CD4-positive, alpha-beta T cell treated with Interleukin-2 at 100 ng/mL for 4 hours (primary cell): ENCODE measurements at places on chromosomes 2 and 18.
A peak's percentile ranks its signal among the peaks of the same experiment; 100 is the strongest.

- no peak for DNase-seq
These were observed 33.6 kb downstream of the DGKD start for GRCh38 chr2:233387667-233388528.

DNA sequence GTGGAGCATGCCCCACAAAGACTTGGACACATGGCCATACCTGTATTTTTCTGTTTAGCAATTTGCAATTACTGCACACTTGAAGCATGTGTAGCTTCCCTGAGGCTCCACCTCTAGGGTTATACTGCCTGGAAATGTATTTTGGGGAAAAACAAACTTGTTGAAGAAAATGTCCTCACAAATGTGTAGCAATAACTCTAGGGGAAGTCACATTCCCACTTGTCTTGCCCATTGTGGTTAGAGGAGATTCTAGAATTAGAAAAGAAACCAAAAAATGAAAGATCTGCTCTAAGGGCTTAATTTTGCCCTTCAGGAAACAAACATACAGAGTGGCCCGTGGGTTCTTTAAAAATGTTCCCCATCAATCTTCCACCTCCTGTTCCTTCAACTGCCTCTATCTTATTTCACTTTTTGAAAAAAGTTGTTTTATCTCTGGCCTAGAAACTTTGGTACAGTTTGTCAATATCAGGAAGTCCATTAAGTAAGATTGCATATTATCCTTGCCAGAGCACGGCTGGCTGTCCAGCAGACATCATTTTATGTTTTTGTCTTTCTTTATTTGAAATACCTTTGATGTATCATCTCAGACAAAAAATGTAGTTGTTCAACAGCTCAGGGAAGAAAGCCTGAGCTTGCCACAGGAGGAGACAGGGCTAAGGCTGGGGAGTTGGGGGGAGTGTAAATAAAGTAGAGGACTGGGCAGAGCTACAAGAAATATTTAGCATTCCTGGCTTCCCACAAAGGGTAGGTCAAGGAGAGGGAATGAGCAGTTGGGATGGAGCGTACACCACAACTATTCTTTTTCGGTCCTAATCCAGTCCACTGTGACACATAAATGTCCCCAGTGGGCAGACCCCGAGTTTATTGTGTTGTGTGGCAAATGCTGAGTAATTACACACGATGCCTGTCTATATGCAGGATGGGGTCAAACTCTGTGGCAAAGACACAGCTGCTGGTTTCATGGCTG is 96.8 kb upstream of the CDC42EP3 start:
- no peak for DNase-seq

GRCh38 chr2:118854507-118855345 is 7.3 kb upstream of the EN1 start:
- DNase-seq, result no peak

DNA sequence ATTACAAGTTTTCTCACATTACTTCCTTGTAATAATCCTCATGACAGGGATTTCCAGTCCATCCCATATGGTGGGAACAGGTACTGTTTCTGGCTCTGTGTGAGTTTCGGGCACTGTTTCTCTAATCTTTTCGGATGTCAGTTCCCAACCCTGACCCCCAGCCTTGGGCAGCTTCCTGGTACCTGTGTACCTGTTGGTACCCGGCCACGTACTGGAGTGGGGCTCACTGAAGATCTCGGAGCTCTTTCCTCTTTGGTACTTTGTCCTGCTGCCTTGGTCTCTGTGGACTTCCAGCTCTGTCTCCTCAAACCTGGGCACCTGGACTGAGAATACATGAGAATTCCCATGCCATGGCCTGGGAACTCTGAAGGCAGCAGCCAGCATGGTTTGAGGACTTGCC is 36.8 kb downstream of the GRHL1 start:
- DNase-seq, result no peak

DNA sequence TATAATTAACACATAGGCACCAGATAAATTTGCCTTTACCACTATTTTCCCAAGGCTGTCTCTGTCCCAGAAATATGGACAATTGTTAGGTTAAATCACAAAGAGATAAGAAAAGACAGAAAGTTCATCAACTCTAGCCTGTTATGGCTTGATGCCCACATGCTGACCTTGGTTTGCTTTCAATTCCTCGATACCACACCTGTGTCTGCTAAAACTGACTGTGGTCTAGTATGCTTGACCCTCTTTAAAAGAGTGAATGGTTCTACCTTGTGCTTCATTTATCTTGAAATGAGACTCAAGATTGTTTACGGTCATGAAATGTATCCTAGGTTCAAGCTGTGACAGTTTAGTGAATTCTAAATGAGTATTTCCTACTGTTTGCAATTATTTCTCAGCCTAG is 909.0 kb upstream of the LRRTM1 start:
- no peak for DNase-seq

GRCh38 chr2:41182961-41183360 is 731.1 kb upstream of the SLC8A1 start:
- DNase-seq, result no peak

GRCh38 chr2:237743561-237744269 is 54.9 kb upstream of the RBM44 start:
- DNase-seq, result no peak

- no peak for DNase-seq
These were observed 269.2 kb downstream of the FIGN start for GRCh38 chr2:163466331-163467250.

DNA sequence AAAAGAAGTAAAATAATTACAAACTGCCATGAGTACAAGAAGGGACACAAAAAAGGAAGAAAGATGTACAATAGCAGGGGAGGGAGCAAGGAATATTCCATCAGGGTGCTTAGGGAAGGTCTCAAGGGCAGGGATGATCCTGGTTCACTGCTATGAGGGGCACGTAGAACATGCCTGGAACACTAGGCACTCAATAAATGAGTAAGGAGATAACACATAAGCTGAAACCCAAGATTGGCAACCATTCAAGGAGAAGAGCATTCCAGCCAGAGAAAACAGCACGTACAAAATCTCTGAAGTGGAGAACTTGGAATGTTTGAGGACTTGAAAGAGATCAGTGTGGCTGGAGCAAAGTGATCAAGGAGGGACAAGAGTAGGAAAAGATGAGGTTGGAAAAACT is 103.2 kb downstream of the FAM161A start:
- DNase-seq, result no peak

GRCh38 chr18:3456686-3457069 is 6.7 kb downstream of the TGIF1 start:
- no peak for DNase-seq

DNA sequence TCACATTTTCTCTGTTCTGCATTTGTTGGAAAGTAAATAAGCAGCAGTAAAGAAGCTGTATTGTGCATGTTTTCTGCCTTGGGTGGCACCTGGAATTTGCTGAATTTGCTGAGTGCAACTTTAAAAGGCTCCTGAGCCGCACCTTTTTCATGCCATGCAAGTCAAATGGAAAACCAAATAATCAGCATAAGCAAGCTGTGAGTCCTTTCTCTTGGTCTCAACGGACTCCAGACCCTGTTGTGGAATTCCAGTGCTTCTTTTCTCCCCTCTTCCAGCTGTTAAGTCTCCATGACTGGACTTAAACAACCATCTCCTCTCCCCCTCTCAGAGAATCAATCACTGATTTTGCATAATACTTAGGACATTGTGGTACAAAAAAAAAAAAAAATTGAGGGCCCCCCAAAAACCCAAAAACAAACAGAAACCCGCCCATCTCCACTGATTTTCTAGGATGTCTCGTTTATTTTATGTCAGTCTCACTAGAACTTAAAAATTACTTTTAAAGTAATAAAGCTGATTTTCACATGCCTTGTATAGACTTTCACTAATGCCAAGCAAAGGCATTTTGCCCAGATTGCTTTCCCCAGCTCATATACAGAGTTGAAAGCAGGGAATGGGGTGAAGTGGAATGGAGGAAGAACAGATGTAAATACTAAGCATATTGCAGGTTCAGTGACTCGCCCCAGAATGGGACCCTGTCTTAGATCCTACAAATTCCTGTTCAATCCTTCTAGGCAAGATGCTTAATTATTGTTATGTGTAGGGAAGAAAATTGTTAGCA is 5.1 kb upstream of the CETN1 start:
- DNase-seq, result no peak

DNA sequence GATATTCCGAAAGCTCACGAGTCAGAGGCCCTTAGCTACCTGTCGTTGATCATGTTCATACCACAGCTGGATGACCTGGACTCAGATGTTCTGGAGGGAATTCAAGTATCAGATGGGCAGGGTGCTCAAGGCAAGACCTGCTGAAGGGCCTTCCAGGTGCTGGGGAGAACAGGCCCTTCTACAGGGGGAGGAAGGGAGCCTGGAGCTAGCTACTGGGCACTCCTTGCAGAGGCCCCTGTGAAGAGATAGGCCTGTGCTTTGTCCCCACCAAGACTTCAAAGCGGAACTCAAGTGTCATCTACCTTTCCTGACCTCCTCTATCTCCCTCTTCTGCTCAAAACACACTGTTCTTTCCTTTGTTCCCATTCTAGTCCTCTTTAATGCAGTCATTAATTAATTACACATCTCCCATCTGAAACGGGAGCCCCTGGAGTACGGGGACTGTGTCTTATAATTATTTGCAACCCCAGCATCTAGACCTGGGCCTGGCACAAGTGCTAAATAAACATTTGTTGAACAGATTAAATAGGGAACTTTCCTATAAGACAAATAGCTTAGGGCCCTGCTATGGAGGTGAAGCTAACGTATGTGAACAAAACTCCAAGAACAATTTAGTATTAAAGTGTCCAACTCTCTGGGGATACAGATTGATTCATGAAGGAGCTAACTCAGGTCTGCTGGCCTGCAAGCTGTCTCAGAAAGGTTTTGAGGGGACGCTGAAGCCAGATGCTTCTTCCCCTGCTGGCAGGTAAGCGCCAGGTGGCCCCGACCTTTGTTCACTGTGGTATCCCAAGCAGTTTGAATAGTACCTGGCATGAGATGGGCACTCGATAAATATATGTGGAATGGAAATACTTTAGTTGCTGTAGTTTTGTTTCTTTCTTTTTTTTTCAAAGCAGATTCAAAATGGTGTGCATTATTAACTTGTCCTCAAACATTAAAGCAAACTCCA is 22.0 kb downstream of the RHOB start:
- DNase-seq, result no peak

- DNase-seq, result no peak
These were observed 21.0 kb downstream of the SEMA4F start for GRCh38 chr2:74675090-74675489.

DNA sequence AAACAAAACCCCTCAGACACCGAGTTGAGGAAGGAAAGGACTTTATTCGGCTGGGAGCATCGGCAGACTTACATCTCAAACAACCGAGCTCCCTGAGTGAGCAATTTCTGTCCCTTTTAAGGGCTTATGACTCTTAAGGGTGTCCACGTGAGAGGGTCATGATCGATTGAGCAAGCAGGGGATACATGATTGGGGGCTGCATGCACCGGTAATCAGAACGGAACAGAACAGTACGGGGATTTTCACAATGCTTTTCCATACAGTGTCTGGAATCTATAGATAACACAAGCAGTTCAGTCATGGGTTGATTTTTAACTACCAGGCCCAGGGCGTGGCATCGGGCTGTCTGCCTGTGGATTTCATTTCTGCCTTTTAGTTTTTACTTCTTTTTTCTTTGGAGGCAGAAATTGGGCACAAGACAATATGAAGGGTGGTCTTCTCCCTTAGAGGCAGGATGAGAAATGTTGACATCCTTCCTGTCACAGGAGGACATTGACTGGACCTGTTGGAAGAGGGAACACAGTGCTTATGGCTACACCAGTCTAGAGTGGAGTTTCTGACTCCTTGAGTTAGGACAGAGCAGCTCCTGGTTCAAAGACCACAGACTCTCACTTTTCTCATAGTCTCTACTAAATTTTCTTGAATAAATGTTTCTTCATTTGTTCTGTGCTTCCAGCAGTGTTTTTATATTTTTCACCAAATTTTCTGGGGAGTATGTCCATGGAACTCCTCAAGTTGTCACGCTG is 35.8 kb downstream of the SPOPL start:
- no peak for DNase-seq

GRCh38 chr2:96163768-96164429 is 18.7 kb upstream of the DUSP2 start:
- DNase-seq, result peak; percentile 44

DNA sequence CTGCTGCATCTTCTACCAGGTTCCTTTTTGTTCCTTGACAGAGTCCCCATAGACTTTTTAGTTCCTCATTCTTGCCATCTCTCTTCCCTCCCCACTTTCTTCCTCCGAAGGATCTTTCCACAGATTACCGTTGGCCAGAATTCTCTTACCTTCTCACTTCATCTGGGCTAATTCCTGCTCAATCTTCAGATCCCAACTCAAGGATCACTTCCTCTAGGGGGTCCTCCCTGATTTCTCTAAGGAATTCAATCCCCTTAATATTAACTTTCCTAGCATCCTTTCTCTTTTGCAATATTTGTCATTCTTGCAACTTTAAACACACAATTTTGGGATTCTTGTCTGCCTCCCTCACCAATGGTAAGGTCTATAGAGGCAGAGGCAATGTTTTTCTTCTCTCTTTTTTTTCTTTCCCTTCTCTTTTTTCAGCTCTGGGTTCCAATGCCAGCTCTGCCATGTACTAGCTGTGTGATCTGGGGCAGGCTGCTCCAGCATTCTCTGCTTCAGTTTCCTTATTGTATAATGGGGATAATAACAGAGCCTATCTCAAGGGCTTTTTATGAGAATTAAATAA is 5.4 kb upstream of the KCNE4 start:
- no peak for DNase-seq

DNA sequence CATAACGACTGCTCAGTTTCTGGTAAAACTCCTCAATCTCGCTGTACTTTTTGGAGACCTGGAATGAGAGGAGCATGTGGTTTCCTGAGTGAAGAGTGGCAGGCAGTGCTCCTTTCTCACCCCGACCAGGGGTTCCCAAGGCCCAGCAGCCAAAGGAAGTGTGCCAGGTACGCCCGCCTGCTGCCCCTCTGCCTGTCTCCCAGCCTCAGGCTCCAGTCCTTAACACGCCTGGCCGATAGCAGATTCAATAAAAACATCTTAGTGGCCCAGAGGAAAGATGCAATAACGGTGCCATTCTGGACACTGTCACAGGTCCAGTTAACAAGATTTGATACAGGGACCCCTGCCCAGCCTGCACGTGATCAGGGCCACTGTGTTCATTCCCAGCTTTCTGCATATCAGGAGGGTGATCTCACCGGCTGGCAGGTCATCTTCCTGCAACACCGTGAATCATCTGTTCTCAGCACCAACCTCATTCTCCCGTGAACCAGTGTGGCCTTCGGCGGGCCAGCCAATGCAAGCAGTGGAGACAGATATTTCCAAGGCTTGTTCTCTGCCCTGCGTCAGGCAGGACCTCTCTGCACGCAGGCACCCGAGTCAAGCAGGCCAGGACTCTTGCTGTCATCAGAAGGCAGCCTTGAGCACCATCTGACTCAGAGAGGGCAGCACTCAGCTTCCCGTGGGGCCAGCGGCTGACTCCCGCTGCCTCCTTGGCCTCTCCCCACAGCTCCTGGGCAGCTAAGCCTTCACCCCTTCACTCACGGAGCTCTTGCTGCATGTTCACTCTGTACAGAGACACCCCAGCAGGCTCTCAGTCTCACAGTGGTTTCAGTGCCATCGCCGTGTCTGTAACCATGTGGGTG is 9.5 kb downstream of the HS1BP3 start:
- DNase-seq, result no peak

DNA sequence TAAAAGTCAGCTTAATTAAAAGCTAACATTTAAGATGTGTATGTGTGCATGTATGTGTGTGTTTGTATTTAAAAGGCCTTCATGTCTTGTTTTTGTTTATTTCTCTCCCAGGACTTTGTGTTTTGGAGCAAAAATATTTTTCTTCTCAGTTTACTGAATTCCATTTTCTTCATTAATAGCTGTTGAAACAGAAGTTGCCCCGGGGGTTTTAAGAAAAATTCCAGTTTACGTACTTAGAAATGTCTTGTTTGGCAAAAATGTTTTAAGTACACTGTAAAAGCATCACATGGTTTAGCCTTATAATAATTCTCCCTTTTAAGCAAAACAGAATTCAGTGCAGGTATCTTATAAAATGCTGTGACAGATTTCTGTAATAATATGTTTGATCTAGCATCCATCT is 1233.0 kb upstream of the NRXN1 start:
- DNase-seq, result no peak
